ENCODE measurements at places on chromosomes 13 and 19.

DNA sequence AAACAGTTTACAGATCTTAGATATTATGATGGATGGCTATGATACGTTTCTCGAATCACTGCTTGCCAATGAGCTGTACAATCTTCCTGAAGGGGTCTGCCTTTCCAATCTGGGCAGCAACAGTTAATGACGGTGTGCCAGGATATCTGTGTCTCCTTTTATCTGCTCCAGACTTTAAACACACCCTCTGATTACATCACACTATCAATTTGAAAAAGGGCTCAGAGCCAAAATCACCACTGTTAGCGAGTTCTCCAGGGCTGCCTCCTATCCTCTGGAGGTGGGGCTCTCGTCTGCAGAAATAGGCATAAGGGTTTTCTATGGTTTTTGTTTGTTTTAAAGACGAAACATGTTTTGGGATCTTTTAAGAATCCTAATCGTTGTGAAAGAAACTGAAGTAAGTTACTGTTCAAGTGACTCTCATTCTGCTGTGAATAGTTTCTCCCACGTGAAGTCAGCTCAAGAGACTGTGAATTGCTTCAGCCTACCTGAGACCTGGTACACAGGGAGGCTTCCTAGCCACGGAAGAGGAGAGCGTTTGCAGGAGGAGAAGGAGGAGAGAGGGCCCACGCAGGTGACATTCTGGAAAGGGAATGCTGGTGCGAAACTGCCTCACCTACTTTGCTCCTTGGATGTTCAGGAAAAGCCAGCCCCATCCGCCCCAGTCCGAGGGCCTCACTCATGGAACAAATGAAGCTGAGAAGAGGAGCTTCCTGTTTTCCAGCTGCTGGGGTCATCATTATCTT, 15.2 kb upstream of the GJA3 start:
- no peak for DNase-seq

- peak; percentile 74 for DNase-seq
These were observed 314.2 kb downstream of the DLEU7 start for GRCh38 chr13:50529154-50529882.

GRCh38 chr13:23966691-23967615, 69.7 kb upstream of the C1QTNF9B start:
- DNase-seq: no peak

DNA sequence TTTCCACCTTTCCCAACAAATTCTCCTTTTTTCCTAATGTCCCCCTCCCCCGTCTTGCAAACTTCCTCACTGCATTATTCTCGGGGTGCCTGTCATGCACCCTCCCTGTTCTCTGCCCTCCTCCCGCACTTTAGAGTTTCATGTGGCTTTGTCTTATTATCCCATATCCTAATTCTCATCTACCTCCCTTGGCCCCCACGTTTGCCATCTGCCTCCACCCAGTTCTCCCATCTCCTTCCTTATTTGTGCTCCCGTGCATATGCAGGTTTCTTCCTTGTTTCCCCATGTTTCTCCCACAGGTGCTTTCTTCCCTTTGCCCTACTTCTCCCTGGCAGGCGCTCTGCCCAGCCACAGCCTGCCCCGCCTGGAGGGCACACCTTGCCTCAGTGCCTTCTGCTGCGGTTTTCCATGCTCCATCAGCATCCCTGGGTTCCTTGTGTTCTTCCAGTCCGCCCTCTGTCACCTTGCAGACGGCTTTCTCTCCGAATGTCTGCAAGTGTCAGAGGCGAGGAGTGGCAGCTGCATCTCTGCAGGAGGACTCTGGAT, 1.5 kb downstream of the SPATA13 start:
- no peak for DNase-seq

DNA sequence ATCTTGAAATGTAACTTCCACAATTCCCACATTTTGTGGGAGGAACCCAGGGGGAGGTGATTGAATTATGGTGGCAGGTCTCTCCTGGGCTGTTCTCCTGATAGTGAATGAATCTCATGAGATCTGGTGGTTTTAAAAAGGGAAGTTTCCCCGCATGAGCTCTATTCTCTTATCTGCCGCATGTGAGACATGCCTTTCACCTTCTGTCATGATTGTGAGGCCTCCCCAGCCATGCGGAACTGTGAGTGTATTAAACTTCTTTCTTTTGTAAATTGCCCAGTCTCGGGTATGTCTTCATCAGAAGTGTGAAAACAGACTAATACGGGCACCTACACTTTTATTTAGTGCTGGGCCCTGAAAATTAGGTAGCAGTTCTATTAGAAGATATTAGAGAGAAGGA, 45.8 kb downstream of the TNFSF13B start:
- DNase-seq: no peak

- no peak for DNase-seq
These were observed 207.8 kb downstream of the RFC3 start for GRCh38 chr13:34025746-34026145.

GRCh38 chr13:60331249-60332012, 65.6 kb upstream of the TDRD3 start:
- no peak for DNase-seq

DNA sequence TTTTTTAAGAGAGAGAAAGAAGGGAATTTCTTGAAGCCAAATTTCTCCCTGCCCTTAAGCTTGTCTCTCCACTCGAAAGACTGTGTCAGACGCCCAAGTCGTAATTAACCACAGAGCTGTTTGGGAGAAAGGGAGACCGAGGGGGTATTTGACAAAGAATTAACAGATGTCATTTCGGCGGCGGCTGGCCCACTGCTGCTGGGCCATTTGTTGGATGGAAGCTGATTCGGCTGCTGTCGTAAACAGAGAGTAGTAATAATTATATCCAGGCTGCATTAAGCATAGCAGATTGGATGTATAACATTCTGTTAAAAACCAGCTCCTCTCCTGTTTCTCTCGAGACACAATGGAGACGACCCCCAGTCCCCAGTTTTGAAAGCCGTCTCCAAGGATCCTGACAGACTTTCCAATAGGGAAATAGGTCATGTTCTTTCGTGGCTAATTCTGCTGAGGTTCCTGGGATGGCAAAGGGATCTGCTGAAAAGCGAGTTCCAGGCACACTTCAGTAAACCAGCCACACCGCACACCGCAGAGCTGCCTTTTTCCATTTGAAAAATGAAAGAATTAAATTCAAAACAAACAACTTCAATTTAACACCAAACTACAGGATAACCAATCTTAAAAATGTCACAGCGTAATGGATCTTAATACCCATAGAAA, 71.5 kb downstream of the KCTD15 start:
- DNase-seq: peak; percentile 19

DNA sequence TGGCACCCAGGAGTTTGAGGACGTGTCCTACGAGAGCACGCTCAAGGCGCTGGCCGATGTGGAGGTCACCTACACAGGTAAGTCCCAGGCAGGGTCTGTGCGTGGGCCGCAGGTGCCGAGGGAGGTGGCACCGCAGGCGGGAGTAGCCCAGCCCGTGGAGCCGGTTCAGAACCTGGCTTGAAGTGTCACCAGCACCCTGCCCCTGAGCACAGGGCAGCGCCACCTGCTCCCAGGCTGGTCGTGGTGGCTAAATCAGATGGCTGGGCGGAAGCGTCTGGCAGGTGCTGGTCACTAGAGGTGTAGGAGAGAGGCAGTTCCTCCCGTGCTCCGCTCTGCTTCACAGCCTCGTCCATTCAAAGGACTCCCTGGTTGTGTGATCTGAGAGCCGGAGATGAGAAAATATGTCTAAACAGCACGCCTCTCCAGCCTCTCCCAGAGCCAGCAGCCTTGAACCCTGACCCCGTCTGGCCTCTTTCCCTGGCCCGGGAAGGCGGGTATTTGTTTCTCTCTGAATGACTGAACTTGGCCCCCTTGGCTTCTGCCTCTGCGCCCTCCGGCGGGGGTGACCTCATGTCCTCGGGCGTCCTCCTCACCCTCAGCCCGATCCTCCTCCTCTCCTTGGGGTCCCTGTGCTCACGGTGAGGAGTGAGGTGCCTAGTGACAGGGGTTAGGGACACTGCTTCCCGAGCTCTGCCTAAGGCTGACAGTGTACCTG, 5.4 kb downstream of the THOP1 start:
- no peak for DNase-seq

Data from AG08396 (cell line).